ENCODE measurements at places on chromosomes 2 and 18. TPM values are rescaled to one million over a fixed set of nuclear protein-coding genes. Genes with fewer than 3 reads are reported as not detected.

IL36A gene
- total RNA-seq, result not detected

L3MBTL4 gene
- 2.2 TPM for total RNA-seq

IL36B gene
- total RNA-seq, result not detected

ALK gene
- total RNA-seq, result 4.8 TPM

Measured in SK-MEL-5 (cell line).